ENCODE measurements at places on chromosomes 11 and 22.

- no peak for DNase-seq
Measured at GRCh38 chr11:126646701-126647557, 291.4 kb downstream of the ST3GAL4 start.

GRCh38 chr11:10909141-10909883 lies 51.5 kb upstream of the ZBED5 start:
- no peak for DNase-seq

DNA sequence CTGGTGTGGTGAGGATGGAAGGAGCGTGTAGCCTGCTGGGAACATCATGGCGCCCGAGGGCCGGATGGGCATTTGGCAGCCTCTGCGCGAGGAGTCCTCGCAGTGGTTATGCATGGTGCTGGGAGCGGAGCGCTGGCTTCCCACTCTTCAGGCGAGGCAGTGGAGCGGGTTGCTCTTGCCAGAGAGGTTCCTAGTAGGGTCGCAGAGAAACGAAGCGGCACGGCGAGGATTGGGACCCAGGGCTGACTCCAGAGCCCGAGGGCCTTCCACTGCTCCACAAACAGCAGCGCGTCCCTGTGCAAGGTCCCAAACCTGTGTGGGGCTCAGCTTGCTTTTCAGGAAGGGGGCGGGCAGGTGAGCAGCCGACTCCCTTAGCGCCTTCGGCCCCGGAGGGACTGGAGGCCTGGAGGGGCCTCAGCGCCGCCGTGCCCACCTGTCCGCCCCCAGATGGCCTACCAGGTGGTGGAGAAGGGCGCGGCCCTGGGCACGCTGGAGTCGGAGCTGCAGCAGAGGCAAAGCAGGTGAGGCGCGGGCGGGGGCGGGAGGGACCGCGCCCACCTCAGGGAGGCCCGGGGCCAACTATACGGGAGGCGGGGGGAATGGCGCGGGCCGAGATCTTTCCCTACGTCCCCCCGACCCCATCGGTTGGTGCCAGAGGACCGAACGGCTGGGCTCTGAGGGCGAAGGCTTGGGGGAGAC lies 7.2 kb downstream of the ATG16L2 start:
- DNase-seq = no peak

DNA sequence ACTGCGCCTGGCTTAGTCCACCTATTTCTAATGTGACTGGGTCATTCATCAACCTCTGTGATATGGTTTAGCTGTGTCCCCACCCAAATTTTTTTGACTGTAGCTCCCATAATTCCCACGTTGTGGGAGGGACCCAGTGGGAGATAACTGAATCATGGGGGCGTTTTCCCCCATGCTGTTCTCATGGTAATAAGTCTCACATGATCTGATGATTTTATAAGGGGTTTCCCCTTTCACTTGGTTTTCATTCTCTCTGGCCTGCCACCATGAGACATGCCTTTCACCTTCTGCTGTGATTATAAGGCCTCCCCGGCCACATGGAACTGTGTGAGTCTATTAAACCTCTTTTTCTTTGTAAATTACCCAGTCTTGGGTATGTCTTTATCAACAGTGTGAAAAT lies 8.7 kb downstream of the CENATAC start:
- no peak for DNase-seq

DNA sequence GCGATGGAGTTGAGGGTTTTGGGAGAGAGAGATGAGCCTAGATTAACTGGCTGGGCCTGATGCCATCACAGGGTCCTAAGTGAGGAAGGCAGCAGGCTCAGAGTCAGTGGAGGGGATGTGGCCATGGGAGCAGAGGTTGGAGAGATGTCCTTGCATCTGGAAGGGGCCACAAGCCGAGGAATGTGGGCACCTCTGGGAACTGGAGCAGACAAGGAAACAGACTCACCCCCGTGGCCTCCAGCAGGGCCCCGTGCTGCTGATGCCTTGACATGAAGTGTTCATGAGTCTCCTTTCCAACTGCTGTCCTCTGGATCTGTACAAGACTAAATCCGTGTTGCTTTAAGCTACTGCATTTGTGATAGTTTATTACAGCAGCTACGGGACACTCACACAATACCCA lies 49.2 kb downstream of the SHISAL1 start:
- no peak for DNase-seq

DNA sequence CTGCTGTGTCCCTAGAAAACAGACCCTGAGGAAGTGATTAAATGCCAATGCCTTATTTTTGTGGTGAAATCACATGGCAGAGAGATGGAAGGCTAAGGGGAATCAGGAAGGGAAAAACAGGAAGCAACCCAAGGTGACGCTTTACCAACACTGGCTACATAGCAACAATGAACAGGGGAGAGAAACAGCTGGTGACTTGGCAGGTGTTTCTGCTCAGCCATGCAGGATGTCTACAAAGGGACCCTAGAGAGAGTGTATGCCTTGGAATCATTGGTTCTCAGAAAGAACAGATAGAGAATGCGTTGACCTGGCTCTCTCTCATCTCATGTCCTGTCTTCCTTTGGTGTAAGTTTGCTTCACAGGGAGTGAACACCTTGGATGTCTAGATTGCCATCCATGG lies 911.9 kb downstream of the OPCML start:
- DNase-seq = no peak

DNA sequence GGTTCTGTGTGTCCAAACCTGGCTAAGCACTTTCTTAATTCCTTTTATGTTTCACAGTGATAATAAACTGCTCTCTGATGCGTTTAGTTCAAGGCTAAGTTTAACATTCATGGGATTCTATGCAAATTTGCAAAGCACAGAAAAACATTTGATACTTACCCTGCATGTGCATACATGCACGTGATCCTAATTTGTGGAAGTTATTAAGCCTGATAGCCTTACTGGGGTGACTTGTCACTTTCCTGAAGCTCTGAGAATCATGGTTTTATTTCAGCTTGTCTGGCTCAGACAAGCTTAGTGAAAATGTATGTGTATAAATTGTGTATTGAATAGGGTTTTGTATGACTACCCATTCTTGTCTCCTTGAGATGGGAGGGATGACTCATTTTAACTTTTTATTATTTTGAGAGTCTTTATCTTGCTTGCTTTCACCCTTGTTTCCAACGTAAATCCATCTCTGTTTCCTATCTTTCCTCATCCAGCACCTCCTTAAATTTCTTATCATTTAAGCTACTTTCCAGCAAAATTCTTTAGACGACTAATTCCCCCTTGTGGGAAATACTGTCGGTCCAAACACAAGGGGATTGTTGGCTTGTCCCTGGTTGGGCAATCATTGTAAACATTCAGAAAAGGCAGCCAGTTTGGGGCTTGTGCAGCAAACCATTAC lies 167.1 kb downstream of the C11orf91 start:
- DNase-seq = no peak

- no peak for DNase-seq
Measured at GRCh38 chr22:50481045-50481439, 301 bp upstream of the ADM2 start.

DNA sequence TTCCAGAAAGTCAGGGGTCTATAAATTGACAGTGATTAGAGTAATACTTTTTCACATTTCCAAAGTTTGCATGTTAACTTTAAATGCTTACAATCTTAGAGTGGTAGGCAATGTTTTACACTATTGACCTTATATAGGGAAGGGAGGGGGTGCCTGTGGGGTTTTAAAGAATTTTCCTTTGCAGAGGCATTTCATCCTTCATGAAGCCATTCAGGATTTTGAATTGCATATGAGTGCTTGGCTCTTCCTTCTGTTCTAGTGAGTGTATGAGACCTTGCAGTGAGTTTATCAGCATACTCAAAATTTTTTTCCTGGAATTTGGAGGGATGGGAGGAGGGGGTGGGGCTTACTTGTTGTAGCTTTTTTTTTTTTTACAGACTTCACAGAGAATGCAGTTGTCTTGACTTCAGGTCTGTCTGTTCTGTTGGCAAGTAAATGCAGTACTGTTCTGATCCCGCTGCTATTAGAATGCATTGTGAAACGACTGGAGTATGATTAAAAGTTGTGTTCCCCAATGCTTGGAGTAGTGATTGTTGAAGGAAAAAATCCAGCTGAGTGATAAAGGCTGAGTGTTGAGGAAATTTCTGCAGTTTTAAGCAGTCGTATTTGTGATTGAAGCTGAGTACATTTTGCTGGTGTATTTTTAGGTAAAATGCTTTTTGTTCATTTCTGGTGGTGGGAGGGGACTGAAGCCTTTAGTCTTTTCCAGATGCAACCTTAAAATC lies 5.3 kb downstream of the MALAT1 start:
- DNase-seq = no peak

DNA sequence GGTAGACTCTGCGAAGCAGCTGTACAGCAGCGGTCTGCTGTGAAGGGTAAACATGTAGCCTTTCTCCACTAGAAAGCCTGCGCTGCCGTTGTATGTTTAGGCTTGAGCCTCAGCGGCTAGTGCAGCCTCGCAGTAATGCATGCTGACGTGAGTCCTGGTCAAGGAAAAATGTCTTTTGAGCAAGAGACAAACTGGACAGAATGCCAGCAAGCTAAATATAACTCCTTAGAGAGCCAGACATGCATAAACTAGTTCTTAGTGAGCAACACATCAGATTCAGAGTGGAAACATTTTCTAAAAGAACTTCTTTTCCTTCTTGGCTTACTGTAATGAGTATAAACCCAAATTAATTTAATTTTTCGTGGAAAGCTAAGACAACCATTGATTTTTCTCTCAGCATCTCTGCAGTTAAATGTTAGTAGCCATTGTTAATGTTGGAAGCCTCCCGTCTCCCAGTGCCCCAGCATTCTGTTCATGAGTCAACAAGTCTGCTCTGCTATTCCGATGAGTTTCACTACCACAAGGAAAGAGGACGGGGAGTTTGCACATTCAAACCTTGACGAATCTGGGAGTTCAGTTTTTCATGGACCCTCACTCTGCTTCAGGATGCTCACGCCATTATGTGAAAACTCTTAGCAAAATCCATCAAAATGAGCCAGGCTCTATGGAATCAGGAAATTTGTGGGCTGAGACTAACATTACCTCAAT lies 51.4 kb downstream of the JAM3 start:
- no peak for DNase-seq

DNA sequence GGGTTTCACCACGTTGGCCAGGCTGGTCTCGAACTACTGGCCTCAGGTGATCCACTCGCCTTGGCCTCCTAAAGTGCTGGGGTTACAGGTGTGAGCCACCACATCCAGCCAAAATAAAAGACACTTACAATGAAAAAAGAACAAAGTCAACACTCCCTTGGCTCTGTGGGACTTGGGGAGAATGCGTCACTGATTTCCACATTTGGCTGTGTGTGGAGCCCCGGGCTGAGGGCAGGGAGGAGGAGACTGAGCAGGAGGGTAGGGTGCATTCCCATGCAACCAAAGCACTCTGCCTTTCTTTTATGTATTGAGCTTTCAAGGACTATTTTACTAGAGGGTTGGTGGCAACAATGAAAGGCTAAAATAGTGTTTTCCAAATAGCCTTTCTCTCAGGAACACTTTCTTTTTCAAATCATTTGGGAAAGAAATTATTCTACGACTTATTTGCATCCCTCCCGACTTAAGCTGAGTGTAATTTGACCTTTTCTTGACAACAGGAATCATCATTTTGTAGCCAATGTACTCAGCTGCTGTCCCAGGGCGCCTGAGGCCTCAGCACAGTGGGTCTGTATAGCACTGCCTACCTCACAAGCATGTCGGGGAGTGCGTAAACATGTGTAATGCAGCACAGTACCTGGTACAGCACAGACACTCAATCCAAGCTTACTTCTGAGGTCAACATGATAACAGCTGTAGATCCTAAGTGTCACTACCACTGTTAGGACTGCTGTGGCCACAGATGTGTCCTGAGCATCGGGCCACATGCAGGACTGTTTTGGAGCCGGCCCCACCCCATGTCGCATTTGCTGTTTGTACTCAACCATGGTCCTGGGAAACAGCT lies 10.1 kb upstream of the SERPIND1 start:
- no peak for DNase-seq

DNA sequence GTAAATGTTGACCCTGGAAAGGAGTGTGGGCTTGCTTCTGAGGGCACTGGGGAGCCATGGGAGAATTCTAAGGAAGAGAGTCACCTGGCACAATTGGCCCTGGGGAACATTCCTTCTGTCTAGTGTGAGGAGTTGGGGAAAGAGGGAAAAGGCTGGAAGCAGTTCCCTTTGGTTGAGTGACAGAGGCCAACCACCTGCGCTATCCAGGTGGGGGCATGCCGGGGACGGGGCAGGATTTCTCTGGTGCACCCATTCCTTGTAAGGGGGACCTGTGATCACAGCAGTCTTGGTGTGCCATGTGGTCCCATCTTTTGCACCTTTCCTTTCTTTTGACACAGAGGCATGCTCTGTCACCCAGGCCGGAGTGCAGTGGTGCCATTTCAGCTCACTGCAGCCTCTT lies 92.1 kb upstream of the GRK3 start:
- DNase-seq = no peak

Measured in stimulated activated CD4-positive, alpha-beta T cell treated with anti-CD3 and anti-CD28 coated beads, Interleukin-15, amount 100 ng/mL, for 1 hour (primary cell).